ENCODE measurements at places on chromosomes 16 and 17.

- DNase-seq: no peak
Observed at GRCh38 chr17:81516439-81516838, 3.8 kb upstream of the ACTG1 start.

DNA sequence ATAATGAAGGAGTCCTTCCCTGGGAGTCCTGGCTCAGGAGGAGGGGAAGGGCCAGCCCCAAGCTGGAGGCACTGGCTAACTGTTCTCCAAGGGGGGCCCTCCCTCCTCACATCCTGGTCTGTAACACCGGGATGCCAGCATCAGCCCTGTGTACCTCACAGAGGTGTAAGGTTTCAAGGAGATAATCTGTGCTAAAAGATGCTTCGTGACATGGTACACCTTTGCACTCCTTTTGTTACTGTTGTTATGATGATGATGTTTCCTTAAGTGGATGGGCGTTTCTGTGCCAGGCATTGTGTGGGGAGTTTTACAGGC, 236.7 kb upstream of the TNRC6C start:
- peak; percentile 12 for DNase-seq

DNA sequence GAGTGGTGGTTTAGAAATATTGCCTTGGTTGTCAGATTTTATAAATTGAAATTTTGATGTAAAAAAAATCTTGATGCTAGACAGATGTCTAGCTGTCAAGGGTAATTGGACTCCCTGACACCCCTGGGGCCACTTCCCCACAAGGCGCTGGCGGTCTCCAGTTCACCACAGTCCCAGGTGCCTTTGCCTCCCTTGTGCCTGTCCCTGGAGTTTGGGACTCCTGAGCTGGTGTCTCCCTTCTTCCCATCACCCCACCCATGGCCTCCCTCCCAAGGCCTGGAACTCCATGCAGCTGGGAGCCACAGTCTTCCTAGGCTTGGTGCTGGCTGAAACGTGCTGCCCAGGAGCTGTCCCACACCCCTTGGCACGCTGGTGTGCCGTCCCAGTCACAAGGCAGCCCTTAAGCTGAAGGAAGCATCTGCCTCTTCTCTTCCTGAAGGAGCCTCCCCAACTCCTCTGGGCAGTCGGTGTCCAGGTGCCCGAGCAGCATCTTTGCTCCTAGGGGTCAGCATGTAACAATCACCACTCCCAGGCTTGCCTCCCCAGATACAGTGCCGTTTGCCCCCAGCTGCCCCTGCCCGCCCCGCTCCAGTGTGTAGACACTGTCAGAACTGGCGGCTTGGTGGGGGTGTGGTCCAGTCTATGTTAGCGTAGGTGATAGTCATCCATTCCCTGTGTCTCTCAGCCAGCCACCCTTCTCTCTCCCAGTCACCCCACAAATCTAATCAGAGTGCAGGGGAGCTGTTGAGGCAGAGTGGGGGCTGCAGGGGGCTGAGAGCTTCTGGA, 26.2 kb downstream of the POLR3E start:
- no peak for DNase-seq

DNA sequence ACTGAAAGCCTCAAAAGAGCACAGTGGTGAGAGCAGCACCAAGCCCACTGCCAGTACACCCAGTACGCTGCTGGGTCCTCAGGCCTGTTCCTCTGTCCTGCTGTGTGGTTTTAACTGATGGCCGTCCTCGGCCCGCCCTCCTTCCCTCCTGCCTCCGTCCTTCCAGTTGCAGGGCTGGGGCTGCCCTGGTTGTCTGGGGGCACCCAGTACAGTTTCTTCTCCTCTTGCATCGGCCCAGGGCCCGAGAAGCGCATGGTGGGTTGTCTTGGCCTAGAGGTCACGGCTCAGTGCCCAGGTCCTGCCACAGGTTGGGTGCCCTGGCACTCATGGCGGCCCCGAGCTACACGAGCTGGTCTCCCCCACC, 70.8 kb upstream of the KCTD5 start:
- no peak for DNase-seq

DNA sequence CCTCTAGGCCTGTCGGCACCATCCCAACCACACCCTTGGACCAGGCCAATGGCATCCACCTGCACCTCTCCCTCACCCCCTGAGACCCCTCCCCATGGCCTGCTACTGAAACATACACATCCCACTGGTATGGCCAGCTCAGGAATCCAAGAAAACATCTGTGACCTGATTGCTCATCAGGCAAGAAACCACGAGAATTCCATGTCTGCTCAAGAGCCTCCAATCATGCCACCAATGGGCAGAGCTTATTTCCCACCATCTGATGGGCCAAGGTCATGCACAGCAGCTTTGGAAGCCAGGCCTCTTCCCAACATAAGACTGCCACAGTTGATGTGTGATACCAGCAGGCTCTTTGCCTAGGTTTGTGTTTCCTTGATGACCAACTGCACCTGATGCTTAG, 190.1 kb downstream of the C16orf78 start:
- no peak for DNase-seq

GRCh38 chr16:89313583-89313982, 96.1 kb downstream of the ZNF778 start:
- DNase-seq: no peak

GRCh38 chr17:3167574-3167973, 29.7 kb upstream of the OR1A2 start:
- no peak for DNase-seq

DNA sequence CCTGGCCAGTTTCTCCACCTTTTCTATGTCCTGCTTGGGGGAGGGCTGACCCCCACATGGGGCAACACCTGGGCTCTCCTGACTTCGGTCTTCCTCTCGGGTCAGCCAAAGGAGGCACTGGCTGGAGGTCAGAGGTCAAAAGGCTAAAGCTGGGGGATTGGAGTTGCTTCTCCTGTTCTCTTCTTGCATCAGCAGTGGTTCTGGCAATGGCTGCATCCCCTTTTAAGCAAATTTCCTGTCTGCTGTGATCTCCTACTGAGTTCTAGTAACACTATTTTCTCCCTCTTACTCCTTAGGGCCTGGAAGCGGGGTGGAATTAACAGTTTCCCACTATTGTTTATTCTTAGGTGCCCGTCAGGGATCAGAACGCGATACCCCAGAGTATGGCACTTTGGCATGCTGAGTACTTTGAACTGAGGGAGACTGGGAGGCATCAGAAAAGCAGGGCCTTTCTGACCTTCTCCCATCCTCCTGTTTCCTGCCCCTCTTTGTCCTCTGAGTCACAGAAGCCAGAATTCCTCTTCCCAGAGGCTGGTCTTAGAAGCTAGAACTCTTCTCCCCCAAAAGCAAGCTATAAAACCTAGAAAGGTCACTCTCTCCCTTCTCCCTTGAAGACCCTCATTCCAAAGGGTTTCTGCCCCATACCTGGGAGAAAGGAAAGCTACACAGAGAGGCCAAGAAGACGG, 268.2 kb downstream of the STX8 start:
- no peak for DNase-seq

- DNase-seq: peak; percentile 49
Observed at GRCh38 chr17:3960764-3961163, 3.5 kb downstream of the ATP2A3 start.

DNA sequence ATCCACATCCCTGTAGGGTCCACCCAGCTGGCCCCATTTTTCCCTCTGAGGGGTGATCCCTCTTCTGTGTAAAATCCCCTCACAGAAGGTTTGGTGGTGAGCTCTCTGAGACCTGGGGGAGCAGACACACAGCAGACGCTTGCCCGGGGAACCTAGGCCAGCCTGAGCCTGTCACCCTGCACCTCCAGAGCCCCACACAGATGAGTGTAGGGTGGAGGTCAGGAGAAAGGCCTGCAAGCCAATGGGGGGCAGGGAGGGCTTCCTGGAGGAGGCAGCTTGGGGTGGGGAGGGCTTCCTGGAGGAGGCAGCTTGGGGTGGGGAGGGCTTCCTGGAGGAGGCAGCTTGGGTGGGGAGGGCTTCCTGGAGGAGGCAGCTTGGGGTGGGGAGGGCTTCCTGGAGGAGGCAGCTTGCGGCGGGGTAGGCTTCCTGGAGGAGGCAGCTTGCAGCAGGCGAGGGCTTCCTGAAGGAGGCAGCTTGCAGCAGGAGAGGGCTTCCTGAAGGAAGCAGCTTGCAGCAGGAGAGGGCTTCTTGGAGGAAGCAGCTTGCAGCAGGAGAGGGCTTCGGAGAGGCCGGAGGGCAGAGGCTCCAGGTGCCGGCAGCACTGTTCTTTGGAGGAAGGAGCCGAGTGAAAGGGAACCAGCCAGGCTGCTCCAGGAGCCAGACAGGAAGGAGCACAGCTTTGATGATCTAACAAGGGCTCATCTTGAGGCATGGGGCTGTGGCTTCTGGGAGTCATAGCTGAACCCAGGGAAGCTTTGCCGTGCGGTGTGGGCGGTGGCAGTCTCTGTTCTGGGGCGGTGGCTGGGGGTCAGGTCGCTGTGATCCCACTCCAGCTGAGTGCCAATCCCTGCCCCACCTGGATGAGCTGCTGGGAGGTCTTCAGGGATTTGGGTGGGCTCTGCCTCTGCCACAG, 83.7 kb upstream of the ZNF469 start:
- DNase-seq: no peak

Measured in breast epithelium (tissue), 4 donors.